ENCODE measurements at places on chromosomes 4 and X. TPM values are rescaled to one million over a fixed set of nuclear protein-coding genes. Genes with fewer than 3 reads are reported as not detected.
A peak's percentile ranks its signal among the peaks of the same experiment; 100 is the strongest.

GRCh38 chrX:136353526-136354093 lies 52.8 kb downstream of the ADGRG4 start:
- no peak overlapping the region for H3K4me3 ChIP-seq
- no peaks in the 10 kb centered on the region for H3K4me1 ChIP-seq
- no peak for DNase-seq
- peaks cover 4% of the 10 kb centered on the region for H3K27me3 ChIP-seq

DNA sequence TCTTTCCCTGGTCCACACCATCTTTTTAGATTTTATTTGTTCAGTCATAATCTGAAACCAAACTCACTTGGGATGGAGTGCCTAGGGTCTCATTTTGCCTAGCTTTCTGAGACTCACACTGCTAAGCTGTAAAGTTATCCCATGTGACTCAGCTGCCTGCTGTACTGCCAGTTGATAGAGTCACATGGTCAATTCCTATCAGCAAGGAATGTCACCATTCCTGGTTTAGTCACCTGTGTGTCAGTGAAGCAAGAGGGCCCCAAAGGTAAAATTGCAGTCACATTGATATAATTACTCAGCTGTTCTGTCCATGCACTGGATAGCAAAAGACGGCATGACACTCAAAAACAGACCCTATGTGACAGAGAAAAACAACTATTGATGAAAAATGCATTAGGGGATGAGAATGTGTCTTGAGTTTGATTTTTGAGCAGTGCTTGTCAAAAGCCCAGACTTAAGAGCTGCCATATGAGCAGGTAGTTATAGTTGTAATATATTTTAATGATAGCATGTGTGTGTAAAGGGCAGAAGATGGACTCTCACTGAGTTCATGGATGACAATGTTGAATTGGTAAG lies 413.2 kb downstream of the PPARGC1A start:
- no peak overlapping the region for H3K4me3 ChIP-seq
- no peaks in the 10 kb centered on the region for H3K36me3 ChIP-seq
- no peaks in the 10 kb centered on the region for H3K4me1 ChIP-seq
- no peak for DNase-seq

DNA sequence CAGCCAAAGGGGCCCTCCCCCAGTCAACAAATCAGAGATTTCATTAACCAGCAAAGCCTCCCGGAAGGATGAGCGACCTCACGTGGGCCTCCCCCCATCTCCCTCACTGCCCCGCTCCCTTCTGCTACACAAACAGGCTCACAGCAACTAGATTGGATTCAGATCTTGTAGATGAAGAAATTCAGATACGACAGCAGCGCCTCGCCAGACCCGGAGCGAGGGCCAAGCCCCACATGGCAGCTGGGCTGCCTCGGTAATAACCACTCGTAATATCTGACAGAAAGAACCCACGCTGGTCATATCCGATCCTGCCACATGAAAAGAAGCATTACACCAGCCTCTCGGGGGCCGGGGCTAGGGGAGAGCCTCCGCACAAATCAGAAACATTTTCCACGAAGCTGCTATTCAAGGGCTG lies 581.3 kb downstream of the BCOR start:
- DNase-seq: no peak
- H3K4me1 ChIP-seq: peaks cover 2% of the 10 kb centered on the region

GRCh38 chrX:153633048-153633447 lies 14.0 kb upstream of the DUSP9 start:
- H3K4me3 ChIP-seq: no peak overlapping the region
- no peaks in the 10 kb centered on the region for H3K36me3 ChIP-seq
- no peak for DNase-seq
- H3K27me3 ChIP-seq: no peaks in the 10 kb centered on the region
- no peak overlapping the region for H3K27ac ChIP-seq

DNA sequence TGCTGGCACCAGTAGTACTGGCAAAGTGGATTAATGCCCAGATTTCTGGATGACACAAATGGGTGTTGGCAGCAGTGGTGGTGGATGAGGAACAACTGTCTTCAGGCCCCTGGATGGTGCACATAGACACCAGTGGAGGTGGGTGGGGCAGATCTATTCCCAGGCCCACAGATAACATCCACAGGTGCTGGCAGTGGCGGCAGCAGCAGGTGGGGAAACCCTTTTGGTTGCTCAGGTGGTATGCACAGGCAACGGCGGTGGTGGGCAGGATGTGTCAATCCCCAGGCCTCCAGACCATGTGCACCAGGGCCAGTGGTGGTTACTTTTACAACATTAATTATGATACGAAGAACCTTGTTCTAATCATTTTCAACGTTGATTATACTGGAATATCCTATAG lies 48.9 kb upstream of the FAT4 start:
- no peak overlapping the region for H3K27ac ChIP-seq
- H3K4me3 ChIP-seq: no peak overlapping the region
- H3K36me3 ChIP-seq: no peaks in the 10 kb centered on the region
- no peaks in the 10 kb centered on the region for H3K27me3 ChIP-seq
- H3K4me1 ChIP-seq: no peaks in the 10 kb centered on the region

TXK gene
- 23.5 TPM for total RNA-seq

- no peaks in the 10 kb centered on the region for H3K4me1 ChIP-seq
- DNase-seq: no peak
- peaks cover 3% of the 10 kb centered on the region for H3K36me3 ChIP-seq
- H3K27ac ChIP-seq: no peak overlapping the region
- H3K4me3 ChIP-seq: no peak overlapping the region
- H3K27me3 ChIP-seq: peaks cover 7% of the 10 kb centered on the region
Observed at GRCh38 chr4:120895554-120895953, 27.0 kb downstream of the PRDM5 start.

GRCh38 chr4:121764702-121765367 lies at the start of gene SMIM43:
SMIM43 (minus strand) TSS chr4:121765164; CDS start chr4:121765105, 59 bp downstream.
- peak within 1 kb of the TSS; percentile 46 for H3K4me3 ChIP-seq
- H3K27ac ChIP-seq: no peak within 1 kb of the TSS
- DNase-seq: no peak
- H3K4me1 ChIP-seq: peaks cover 3% of the 10 kb centered on the region
- no peaks in the 10 kb centered on the region for H3K36me3 ChIP-seq

GRCh38 chrX:103171353-103171752 lies 43.6 kb upstream of the BEX4 start:
- H3K4me1 ChIP-seq: peaks cover 3% of the 10 kb centered on the region
- peaks cover 2% of the 10 kb centered on the region for H3K27me3 ChIP-seq

- DNase-seq: no peak
- no peak overlapping the region for H3K4me3 ChIP-seq
- no peaks in the 10 kb centered on the region for H3K36me3 ChIP-seq
- no peaks in the 10 kb centered on the region for H3K27me3 ChIP-seq
- H3K27ac ChIP-seq: no peak overlapping the region
Observed at GRCh38 chr4:59904331-59904730, 1295.8 kb upstream of the ADGRL3 start.

DNA sequence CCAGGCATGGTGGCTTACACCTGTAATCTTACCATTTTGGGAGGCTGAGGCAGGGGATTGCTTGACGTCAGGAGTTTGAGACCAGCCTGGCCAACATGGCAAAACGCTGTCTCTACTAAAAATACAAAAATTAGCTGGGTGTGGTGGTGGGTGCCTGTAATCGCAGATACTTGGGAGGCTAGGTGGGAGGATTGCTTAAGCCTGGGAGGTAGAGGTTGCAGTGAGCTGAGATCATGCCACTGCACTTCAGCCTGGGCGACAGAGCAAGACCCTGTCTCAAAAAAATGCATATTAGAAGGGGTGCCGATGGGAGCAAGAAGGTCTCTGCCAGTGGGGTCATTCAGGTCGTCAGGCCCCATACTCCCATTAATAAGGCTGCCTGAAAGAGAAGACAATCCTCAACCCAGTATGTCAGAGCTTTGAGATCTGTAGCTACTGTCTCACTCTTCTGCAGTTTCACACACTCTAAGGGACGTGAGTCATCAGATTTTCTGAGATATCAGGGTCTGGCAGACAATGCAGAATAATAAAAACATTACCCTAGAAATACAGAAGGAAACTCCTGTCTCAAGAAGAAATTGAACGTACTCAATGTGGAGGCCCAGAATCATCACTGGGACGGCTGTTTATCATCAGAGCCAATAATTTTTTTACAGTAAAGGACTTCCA lies 176.7 kb upstream of the FAT1 start:
- H3K4me3 ChIP-seq: no peak overlapping the region
- no peaks in the 10 kb centered on the region for H3K4me1 ChIP-seq
- H3K36me3 ChIP-seq: no peaks in the 10 kb centered on the region
- H3K27ac ChIP-seq: no peak overlapping the region
- no peaks in the 10 kb centered on the region for H3K27me3 ChIP-seq

GJB1 gene
- total RNA-seq: not detected

RIPPLY1 gene
- not detected for total RNA-seq

TLR1 gene
- 1.5 TPM for total RNA-seq

FDCSP gene
- total RNA-seq: not detected

DNA sequence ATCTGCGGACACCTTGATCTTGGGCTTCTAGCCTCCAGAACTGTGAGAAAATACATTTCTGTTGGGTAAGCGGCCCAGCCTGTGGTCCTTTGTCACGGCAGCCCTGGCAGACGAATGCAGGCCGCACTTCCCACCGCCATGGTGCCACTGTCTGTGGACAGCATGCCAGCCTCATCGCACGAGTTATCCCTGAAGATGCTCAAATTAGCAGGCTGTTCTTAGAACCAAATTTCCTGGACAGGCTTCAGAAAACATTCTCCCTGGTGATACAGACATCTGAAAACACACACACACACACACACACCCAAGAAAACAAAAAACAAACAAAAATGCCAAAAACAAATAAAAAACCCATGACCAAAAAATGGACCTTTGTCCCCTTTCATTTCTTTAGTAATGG lies 343.5 kb upstream of the GATB start:
- no peak overlapping the region for H3K4me3 ChIP-seq
- peak overlapping the region; percentile 96 for H3K27ac ChIP-seq
- DNase-seq: no peak
- H3K4me1 ChIP-seq: peaks cover 87% of the 10 kb centered on the region
- H3K36me3 ChIP-seq: peaks cover 12% of the 10 kb centered on the region

DNA sequence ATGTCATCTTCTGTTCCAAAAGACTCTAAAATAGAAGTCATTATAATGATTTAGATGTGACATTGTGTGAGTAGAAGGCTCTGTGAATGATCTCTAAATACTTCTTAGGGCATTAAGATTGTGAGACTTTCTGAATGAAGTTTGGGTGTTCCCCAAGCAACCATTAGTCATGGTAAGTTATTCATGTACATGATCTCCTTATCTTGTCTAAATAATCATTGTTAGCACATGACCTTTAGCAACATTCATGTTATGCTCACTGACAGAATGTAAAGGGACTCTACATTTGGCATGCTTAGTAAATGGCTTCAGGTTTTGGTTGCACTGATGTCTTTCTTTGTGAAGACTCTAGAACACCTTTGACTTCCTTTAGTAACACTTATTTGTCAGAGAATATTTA lies 140.8 kb upstream of the AGA start:
- H3K27ac ChIP-seq: no peak overlapping the region
- no peak for DNase-seq
- H3K27me3 ChIP-seq: no peaks in the 10 kb centered on the region
- no peak overlapping the region for H3K4me3 ChIP-seq
- H3K36me3 ChIP-seq: no peaks in the 10 kb centered on the region

- H3K4me3 ChIP-seq: no peak overlapping the region
- DNase-seq: no peak
- peaks cover 5% of the 10 kb centered on the region for H3K27me3 ChIP-seq
- no peak overlapping the region for H3K27ac ChIP-seq
Observed at GRCh38 chrX:38435130-38435529, 82.7 kb downstream of the OTC start.

DNA sequence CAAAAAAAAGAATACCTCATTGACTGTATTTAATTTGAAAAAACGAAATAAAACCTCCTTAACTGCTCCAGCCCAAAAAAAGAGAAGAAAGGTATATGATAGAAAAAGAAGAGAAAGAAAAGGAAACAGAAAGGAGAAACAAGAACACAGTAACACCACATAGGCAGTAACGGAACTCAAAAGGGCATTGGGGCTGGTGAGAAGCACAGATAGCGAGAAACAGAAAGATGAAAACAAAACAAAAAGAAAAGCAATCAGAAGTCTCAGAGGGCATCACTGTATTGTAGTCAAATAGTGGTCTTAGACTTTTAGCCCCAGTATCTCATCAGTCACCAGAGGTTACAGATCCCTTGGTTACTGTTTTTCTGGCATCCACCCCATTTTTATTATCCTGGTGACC lies 88.6 kb downstream of the NFKB1 start:
- peak overlapping the region; percentile 79 for H3K27ac ChIP-seq
- peak overlapping the region; percentile 32 for H3K4me3 ChIP-seq
- no peaks in the 10 kb centered on the region for H3K27me3 ChIP-seq
- H3K36me3 ChIP-seq: peaks cover 91% of the 10 kb centered on the region
- no peak for DNase-seq
- H3K4me1 ChIP-seq: peaks cover 96% of the 10 kb centered on the region

GRCh38 chr4:70768301-70768948 lies 46.7 kb downstream of the RUFY3 start:
- no peak overlapping the region for H3K4me3 ChIP-seq
- no peak for DNase-seq
- peaks cover 4% of the 10 kb centered on the region for H3K4me1 ChIP-seq

CT45A5 gene
- total RNA-seq: not detected

DNA sequence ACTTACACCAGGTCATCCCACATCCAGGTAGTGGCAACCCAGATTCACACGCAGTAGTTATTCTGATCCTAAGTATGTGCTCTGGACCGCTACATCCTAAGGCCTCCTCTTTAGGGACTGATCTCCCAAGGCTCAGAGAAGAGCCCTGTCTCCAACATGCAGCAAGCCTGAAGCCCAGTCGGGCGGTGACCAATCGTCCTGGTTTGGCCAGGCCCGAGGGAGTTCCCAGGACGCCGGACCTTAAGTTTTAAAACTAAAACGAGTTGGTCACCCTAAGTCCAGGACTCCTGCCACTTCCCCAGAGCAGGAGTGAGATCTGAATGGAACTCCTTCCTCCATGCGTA lies 385 bp downstream of the LYAR start:
- H3K4me1 ChIP-seq: peaks cover 45% of the 10 kb centered on the region
- H3K27me3 ChIP-seq: no peaks in the 10 kb centered on the region
- DNase-seq: peak; percentile 11

- peaks cover 6% of the 10 kb centered on the region for H3K4me1 ChIP-seq
- peaks cover 2% of the 10 kb centered on the region for H3K36me3 ChIP-seq
- DNase-seq: no peak
Observed at GRCh38 chr4:5891563-5892322, 1.1 kb downstream of the CRMP1 start.

- no peaks in the 10 kb centered on the region for H3K36me3 ChIP-seq
- H3K4me3 ChIP-seq: peak overlapping the region; percentile 79
- peaks cover 25% of the 10 kb centered on the region for H3K4me1 ChIP-seq
Observed at GRCh38 chr4:48017108-48017571, 568 bp downstream of the NIPAL1 start.

LETM1 gene
- total RNA-seq: 53.2 TPM

- no peak overlapping the region for H3K4me3 ChIP-seq
- no peak for DNase-seq
- no peak overlapping the region for H3K27ac ChIP-seq
- H3K27me3 ChIP-seq: no peaks in the 10 kb centered on the region
Observed at GRCh38 chr4:25904748-25905082, 9.3 kb upstream of the SMIM20 start.

CHRDL1 gene
- total RNA-seq: not detected

FMR1 gene
- 28.2 TPM for total RNA-seq

- no peak overlapping the region for H3K4me3 ChIP-seq
- no peak for DNase-seq
- no peak overlapping the region for H3K27ac ChIP-seq
- H3K27me3 ChIP-seq: no peaks in the 10 kb centered on the region
Observed at GRCh38 chr4:126790633-126791032, 842.1 kb upstream of the INTU start.

- H3K4me1 ChIP-seq: peaks cover 2% of the 10 kb centered on the region
- H3K27ac ChIP-seq: no peak overlapping the region
- no peak for DNase-seq
- no peaks in the 10 kb centered on the region for H3K36me3 ChIP-seq
Observed at GRCh38 chr4:185137233-185137925, 5.7 kb upstream of the SLC25A4 start.

Data from activated CD8-positive, alpha-beta T cell treated with anti-CD3 and anti-CD28 coated beads for 36 hours (primary cell).